ENCODE measurements at places on chromosomes 1 and 21.

DNA sequence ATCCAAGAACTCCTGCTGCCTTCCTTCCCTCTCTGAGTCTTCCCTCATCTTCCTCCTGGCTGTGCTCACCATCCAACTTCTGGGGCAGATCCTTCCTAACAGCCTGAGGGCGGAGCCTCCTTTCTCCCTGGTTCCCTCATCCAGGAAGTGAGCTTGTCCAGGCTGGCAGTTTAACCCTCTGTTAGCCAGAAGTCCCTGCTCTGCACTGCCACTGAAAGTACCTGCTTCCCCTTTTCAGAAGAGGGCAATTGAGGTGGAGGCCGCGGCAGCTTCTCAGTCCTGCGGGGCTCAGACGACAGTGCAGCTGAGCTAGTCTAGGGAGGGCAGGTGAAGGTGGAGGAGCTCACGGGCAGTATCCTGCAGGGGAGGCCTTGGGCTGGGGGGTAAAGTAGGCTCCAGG lies 149.1 kb downstream of the FCRL5 start:
- DNase-seq, result no peak

- no peak for DNase-seq
Observed at GRCh38 chr1:7474786-7475502, 296.2 kb upstream of the VAMP3 start.

DNA sequence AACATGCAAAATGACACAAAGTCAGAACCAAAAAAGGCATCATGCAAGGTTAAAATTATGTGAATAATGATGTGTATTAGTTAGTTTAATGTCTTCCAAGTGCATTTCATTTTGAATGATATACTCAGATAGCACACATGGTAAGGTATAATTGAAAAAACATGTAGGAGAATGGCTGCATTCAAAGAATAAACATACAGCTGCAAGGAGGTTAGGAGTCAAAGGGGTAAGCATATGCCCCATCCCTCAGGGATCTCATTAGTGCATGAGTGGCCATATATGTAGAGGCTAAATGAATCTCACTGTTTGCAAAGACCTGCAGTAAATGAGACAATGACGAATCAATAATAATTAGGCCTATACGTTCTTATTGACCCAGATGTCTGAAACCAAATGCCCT lies 179.7 kb upstream of the HOOK1 start:
- no peak for DNase-seq

- DNase-seq, result no peak
Observed at GRCh38 chr1:161439280-161440232, 65.7 kb upstream of the FCGR2A start.

DNA sequence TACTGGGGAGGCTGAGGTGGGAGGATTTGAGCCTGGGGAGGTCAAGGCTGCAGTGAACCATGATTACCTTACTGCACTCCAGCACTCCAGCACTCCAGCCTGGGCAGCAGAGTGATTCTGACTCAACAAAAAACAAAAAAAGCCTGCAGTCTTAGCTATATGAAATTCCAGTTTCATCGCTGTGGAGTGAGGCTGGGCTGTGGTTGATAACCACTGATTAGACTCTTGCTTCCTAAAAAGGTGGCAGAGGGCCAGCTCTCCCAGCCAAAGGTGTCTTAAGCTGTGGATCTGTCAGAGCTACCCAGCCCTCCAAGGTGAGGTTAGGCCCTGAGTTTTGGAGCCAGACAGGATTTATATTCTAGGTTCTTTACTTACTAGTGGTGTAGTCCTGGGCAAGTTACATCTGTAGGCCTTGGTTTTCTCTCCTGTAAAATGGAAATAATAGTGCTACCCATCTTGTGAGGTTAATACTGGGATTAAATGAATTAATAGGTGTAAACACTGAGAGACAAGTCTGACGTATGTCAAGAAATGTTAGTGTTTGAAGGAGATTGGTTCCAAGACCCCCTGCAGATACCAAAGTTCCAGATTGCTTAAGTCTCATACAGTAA lies 35.9 kb downstream of the TMCC2 start:
- DNase-seq, result no peak

DNA sequence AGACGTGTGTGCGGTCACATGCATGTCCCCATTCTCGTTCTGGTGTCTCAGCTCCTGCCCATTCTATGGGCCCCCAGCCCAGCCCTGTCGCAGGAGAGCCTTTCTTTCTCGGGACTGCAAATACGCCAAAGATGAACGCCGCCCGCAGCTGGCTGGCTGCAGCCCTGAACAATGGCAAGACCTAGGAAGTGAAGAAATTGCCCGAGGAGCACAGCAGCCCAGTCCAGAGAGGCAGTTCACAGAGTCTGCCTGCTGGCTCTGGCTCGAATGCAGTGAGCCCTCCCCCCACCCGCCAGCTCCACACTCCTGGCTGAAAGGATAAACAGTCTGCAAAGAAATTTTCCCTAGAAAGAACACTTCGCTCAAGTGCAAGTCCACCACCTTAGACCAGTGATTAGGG lies 23.3 kb downstream of the PAX7 start:
- no peak for DNase-seq

DNA sequence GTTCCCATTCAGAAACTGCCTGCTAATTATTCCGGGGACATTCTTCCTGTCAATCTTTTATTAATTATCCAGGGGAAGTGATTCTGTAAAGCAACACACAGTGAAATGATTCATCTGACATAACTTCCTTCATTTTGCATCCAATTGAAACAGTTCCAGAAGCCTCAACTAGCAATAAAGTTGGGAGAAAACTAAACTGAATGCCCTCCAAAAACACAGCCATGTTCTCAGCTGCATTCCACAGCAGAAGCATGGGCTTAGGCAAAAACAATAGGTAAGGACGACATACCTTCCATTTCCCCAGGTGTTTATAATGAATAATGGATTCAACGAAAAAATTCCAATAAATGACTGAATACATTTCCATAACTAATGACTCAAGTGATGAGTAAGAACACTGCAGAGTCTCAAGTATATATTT lies 36.9 kb upstream of the TARBP1 start:
- no peak for DNase-seq

DNA sequence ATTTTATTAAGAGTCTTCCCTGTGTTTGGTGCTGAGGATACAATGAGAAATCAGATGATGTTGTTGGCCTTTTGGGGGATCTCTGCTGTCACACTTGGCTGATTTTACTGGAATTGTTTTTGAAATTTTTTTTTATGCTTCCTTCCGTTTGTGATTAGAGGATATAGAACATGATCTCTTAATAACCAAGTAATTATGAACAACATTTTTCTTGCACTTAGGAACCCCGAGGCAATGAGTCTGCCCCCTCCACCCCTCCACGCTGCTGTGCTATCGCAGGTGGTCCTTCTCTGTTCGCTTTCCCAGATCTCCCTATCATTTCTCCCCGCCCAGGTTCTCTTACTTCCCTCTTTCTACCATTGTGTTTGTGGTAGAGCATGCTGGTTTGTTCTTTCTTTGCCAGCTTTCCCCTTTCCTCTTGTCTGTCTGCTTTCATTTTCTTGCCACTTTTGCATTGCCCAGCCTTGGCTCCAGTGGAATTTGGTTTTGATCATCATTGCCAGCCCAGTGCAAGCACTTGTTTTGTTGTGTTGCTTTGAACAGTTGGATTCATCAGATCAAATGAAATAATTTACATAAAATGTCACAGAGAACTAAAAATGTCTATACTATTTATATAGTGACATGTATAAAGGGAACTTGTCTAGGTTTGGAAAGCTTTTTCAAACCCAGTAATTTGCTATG lies 73.1 kb upstream of the SCCPDH start:
- DNase-seq, result no peak

DNA sequence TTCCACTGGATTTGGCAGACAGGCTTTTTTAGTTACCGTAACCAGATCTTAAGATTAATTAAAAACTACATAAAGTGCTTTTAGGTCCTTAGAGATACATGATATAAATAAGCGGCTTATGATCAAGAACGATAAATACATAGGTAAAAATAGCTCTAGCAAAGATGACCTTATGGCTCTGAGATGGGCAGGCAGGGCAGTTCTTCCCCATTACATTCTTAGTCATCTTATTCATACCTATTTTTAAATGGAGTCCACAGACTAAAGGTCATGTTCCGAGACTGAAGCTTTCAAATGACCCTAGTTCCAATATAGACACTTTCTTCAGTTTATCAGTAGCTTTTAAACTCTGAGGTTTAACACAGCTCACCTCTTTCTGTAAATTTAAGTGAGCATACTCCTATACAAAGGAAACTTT lies 4.3 kb downstream of the MCL1 start:
- DNase-seq, result no peak

DNA sequence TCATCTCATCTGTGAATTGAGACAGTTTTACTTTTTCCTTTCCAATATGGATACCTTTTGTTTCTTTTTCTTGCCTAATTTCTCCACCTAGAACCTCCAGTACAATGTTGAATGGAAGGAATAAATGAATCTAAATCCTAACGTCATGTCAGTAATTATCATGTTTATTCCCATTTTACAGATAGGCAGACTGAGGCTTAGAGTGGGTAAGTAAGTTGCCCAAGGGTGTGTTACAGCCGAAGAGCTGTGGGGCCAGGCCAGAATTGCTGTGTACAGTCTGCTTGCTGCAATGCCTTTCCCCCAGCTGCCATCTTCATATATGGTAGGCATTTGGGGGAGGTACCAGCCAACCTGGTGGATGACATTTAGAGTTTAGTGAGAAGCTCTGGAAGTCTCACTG lies 162.7 kb downstream of the CAMTA1 start:
- no peak for DNase-seq
